ENCODE measurements at places on chromosomes 3 and 15.

- no peak for DNase-seq
These were observed 179.1 kb downstream of the AKAP13 start for GRCh38 chr15:85559530-85559929.

GRCh38 chr3:138544546-138544945 is 49.5 kb downstream of the CEP70 start:
- no peak for DNase-seq

GRCh38 chr3:189119950-189120349 is 51.8 kb upstream of the TPRG1 start:
- DNase-seq, result no peak

GRCh38 chr3:44845528-44846520 is 15.9 kb upstream of the TMEM42 start:
- no peak for DNase-seq

DNA sequence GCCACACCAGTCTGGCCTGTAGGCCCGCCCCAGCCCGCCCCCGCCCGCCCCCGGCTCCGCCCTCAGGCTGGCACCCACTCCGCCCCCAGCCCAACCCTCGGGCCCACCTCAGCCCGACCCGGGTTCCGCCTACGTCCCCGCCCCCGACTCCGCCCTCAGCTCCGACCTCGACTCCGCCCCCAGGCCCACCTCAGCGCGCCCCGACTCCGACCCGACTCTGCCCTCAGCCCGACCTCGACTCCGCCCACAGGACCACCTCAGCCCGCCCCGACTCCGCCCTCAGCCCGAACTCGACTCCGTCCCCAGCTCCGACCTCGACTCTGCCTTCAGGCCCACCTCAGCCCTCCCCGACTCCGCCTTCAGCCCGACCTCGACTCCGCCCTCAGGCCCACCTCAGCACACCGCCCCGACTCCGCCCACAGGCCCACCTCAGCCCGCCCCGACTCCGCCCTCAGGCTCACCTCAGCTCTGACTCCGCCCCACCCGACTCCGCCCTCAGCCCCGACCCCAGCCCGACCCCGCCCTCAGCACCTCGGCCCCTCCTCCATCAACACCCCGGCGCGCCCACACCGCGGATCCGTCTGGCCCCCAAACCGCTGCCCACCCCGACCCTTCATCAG is at the start of gene RAB43:
Gene RAB43 (minus strand): TSS at position 13 of the 620 bp plus-strand sequence. CDS start 315 bp downstream, outside the sequence.
- peak; percentile 91 for DNase-seq

DNA sequence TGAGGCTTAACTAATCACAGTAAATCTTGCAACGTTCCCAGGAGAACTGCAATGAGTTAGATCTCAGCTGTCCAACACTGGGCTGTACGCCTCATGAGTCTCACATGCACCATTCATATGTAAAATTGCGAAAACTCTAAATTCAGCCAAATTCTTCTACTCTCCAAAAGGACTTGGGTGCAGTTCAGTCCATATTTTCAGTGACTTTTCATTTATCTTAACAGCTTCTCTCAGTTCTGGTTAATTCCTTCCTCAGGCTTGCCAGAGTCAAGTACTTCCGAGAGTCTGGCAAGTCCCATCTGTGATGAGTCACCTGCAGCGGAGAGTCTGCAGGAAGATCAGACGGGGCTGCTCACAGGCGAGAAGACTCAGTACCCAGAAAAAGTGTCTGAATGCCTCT is 11.5 kb downstream of the CCDC80 start:
- DNase-seq, result no peak

DNA sequence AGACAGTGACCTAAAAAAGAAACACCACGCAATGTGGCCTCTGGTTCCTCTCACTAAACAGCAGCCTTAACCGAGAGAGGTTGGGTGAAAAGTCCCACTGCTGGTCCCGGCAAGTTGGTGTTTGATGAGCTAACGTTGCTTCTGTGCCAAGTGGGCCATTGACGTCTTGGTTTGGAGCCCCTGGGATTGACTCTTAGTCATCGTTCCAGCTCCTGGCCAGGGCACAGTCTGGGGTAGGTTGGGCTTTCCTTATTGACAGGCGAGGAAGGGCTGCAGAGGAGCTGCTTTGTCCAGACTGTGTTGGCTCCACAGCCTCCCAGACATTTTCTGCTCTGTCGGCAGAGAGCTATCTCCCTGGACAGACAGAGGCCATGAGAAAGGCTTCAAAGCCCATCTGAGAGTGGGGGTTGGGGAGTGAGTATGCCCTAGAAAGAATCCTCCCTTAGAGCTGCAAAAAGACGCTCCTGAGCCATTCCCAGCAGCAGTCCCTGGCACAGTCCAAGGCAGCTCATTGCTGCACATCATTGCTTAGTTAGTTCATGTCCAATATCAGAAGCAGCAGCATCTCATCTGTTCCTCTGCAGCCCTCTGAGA is 28.6 kb upstream of the C3orf80 start:
- no peak for DNase-seq

GRCh38 chr3:16512435-16513140 is 911 bp downstream of the RFTN1 start:
- DNase-seq, result peak; percentile 41

DNA sequence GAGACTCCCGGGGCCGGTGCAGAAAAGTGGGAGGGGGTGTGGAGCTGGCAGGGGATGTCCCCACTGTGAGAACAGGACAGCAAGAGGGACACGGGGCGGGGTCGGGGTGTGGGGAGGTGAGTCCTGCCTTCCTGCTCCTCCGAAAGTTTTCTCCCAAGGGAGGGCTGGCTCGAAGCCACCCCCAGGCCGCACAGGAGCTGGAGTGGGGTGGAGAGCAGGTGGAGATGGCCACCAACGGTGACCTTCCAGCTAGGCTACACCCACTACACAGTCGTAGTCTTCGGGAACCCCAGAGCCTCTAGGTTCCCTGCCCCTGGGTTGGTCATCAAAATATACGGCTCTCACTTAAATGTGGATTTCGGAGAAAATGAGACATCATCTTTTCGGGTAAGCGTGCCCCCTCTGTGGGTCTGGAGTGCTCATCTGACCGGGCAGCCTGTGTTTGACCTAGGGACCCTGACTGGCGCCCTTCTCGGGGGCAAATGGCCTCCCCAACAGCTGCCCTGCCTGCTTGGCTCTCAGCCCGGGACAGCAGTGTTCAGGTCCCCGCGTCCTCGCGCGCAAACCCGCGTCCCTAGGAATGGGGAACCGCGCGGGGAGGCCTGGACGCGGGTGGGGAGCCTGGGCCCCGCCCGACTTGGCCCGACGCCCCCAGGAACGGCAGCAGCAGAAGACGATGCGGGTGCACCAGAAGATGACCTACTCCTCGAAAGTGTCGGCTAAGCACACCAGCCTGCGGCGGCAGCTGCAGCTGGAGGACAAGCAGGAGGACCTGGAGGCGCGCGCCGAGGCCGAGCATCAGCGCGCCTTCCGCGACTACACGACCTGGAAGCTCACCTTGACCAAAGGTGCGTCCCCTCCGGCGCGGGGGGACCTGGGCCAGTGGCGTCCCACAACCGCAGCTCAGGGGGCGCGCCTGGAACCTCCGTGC is 21.2 kb downstream of the CFAP100 start:
- DNase-seq, result no peak

GRCh38 chr3:121752772-121753171 is 3.2 kb upstream of the GOLGB1 start:
- DNase-seq, result no peak
